Prostate gland (tissue), 2 donors: ENCODE measurements at places on chromosomes 5 and 9.

- no peak for DNase-seq
These were observed 316.7 kb upstream of the CDH12 start for GRCh38 chr5:23169660-23170416.

GRCh38 chr5:53030893-53031292 is 41.7 kb downstream of the ITGA2 start:
- no peak for DNase-seq

- no peak for DNase-seq
These were observed 29.9 kb downstream of the TENT4A start for GRCh38 chr5:6743161-6743560.

GRCh38 chr9:106467865-106468164 is 395.2 kb upstream of the ZNF462 start:
- DNase-seq: no peak

GRCh38 chr9:86073839-86074238 is 25.5 kb downstream of the GOLM1 start:
- DNase-seq: no peak

GRCh38 chr5:115774684-115775083 is 41.8 kb downstream of the CDO1 start:
- no peak for DNase-seq

DNA sequence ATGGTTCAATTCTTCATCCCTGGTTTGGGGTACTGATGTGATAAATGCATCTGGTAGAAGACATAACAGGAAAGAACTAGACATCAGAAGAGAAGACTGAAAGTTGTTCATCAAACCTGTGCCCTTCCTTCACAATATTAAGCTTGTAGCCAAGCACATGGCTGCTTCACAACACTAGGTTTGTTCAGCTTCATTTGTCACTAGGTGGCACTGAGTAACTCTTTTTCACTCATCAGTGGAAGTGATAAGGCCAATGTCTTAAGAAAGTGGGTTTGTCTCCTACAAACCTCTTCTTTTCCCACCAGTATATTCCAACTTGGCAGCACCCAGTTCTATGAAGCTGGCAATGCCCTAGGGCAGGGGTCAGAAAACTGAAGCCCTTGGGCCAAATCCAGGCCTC is 26.9 kb downstream of the ZNF484 start:
- no peak for DNase-seq

- no peak for DNase-seq
These were observed 23.9 kb downstream of the ARHGEF28 start for GRCh38 chr5:73649926-73650325.

DNA sequence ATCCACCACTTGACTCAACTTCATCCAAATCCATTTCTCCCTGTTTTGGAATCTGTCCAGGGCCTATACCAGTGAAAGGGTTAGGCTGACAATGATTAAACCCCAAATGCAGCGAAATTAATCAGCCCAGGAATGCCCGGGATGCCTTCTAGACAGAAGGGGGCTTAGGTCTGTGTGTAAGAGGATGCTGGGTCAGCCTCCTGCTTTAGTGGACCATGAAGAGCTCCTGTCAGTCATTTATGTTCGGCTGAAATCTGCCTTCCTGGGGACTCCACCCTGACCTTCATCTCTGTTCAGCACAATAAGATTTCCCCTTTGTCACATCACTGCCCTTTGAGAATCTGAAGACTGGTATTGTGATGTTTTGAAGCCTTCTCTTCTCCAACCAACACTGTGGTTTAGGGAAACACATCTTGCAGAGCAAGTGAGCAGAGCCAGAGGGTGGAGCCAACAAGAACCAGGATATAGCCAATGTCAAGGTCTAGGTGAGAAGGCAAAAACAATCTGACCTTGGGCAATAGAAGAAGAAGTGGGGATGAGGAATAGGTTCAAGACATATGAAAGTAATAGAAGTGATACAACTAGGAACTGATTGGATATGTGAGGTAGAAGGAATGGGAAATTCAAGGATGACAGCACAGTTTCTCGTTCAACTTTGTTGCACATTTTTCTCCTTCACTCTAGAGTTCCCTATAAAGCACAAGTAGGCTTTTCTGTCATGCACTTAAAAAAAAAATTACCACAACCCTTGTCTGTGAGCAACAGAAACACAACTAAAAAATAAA is 234.4 kb downstream of the ARHGAP26 start:
- DNase-seq: no peak

GRCh38 chr9:69667306-69667705 is 4.9 kb downstream of the APBA1 start:
- DNase-seq: no peak

- DNase-seq: no peak
These were observed 5.5 kb downstream of the IL31RA start for GRCh38 chr5:55856516-55857246.

GRCh38 chr5:38367410-38367809 is 109.1 kb downstream of the EGFLAM start:
- no peak for DNase-seq

DNA sequence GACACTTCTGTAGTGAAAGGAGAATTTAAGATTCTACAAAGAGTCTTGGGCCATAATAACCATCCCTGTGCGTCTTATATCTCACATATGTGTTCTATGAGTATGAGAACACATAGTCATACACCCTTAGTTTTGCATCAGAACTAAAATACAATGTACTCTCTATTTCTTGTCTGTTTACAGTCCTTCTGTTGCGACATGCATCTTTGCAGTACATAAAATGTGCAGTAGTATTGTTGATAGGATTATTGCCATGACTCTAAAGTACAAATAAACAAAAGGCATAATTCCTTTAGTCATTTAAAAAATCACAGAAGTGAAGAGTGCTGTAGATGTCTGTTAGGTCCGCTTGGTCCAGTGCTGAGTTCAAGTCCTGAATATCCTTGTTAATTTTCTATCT is 201.9 kb downstream of the NR3C1 start:
- no peak for DNase-seq

- no peak for DNase-seq
These were observed 747.6 kb upstream of the EDIL3 start for GRCh38 chr5:85132269-85132668.

- DNase-seq: no peak
These were observed 31.7 kb downstream of the HSD17B3 start for GRCh38 chr9:96270236-96270744.

DNA sequence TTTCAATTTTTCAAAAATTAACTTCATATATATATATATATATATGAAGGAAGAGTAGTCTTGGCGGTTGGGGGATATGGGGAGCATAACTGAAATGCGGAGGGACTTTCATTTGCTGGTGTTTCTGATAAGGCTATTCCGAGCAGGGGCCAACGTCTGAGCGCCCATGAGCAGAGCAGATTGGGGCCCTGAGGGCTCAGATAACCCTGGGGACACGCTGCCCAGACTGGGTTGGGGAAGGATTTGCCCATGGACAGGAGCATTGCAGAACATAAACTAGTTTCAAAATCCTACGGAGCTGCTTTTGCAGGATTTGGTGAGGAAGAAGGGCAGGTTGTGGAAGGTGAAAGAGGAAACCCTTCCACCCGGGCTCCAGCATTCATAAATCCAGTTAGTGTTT is 240.2 kb downstream of the IRX1 start:
- DNase-seq: no peak

DNA sequence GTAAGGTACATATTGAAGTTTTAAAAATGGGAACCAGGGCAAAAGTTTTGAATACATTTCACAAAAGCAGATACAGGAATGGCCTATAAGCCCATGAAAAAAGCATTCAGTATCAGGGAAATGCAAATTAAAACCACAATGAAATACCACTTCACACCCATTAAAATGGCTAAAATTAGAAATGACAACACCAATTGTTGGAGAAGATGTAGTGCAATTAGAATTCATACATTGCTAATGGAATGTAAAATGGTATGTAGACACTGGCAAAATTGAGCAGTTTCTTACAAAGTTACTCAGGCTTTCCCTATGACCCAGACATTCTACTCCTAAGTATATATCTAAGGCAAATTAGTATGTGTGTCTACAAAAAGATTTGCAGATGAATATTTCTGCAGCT is 34.2 kb downstream of the CDC14B start:
- no peak for DNase-seq

DNA sequence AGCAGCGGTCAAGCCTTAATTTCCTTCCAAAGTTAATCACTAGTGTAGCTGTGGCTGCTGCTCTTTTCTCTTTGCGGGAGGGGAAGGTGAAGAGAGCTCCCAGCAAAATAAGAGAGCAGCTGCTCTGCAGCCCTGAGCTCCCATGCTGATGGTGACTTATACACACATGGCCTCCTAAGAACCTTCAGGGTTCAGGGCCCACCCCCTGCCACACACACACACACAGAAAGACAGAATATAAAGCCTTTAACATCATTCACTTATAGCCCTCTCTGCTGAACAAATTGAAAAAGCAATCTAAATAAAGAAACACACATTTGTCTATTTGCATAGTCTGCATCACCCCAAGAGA is 43.6 kb downstream of the GAS1 start:
- DNase-seq: no peak

- DNase-seq: no peak
These were observed 695.5 kb downstream of the SLCO4C1 start for GRCh38 chr5:101600614-101601013.

GRCh38 chr5:180336234-180337020 is 16.7 kb downstream of the GFPT2 start:
- no peak for DNase-seq

DNA sequence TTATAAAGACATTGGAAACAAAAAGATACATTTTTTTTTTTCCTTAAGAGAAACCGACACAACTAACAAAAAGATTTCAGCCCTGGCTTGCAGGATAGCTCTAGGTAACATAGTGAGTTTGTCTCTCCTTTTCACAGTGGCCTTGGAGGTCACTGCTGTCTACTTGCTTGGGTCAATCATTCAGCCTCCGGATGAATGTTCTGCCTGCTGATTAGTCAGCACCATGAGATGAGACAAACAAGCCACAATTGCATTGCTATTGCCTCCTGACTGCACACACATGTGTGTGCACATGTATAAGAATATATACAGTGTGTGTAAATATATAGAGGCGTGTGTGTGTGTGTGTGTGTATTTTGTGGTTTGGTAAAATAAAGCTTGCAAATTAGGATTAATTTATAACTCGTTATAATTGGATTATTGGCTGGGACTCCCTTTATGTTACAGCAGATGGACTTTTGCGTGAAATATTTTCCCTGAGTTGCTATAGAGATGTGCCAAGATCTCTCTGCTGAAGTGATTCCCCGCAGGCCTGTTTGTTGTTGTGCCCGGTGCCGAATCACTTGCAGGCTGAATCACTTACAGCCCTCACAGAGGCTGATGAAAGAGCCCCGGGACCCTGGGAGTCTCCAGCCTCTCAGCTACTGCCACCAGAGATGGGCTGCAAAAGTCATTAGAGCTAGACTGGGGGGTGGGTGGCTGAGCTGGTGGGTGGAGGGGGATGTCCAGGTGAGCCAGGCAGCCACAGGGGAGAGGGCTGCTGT is 161.2 kb downstream of the FGF18 start:
- DNase-seq: no peak

DNA sequence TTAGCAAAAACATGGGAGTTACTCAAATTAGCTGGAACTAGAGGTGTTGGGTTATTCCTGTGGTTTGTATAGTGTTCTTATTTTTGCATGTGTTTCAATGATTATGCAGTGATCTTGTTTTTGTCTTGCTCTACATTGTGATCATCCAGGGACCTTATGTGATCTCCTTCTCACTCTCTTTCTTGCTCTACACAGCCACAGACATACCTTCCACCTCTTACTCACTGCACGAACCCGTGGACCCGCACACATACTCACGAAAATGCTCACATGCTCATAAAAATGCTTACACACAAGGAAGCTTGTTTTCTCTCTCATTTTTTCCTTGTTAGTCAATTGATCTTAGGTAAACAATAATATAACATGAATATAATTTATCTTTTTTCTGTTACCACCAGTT is 187.1 kb downstream of the KDM4C start:
- DNase-seq: no peak

DNA sequence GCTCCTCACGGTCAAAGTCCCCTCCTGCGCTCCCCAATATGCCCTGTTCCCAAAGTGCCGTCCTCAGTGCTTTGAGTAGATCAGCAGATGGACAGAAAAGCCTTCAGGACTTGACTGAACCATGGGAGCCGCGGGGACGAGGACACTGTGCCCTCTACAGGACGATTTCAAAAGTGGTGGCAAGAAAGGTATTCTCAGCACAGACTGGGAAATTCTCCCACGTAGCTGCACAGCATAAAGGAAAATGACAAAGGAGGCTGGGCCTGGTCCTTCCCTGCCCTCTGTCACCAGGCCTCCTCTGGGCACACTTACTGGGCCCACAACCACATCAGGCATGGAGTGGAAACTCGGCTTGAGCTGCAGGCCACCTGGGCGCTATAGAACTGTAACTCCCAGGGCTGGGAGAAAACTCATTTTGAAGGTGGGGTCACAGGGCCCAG is 16.7 kb upstream of the MTMR12 start:
- DNase-seq: peak; percentile 68

DNA sequence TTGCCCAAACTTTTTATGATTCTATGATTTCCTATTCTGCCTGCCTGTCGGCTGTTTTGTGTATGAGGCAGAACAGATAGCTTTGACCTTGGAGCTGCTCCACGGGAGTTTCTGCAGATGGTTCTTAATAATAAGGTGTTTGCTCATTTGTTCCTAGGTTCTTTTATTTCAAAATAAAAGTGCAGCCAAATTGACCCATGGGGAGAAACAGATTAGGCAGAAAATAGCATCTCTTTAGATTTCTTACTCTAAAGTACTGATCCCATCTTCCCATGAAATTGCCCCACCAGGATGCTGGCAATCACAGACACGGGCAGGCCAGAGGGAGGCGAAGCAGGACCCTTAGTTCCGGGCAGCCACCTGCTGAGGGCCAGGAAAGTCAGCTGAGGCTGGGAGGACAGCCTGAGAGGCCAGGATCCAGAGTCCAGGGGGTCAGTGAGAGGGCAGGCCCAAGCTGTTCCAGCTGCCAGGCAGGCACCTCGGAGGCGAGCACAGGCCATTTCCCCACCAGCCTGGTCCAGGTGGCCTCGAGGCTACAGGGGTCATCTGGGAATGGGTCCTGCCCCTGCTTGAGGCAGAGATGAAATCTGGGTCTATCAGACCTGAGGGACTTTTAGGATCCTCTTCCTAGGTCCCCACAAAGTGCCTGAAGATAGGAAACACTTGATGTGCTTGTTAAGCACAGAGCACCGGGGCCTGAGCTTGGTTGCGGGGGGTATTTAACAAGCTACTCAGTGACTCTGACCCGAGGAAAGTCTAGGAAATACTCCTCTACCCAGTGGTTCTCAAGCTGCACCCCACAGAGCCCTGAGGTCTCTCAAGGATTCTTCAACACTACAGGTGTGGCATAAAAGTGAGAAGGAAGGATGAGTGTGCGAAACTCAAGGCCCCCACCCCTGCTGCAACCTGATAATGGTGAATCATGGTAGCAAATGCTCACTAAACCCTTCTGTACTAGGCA is 145.4 kb downstream of the CMYA5 start:
- DNase-seq: no peak

DNA sequence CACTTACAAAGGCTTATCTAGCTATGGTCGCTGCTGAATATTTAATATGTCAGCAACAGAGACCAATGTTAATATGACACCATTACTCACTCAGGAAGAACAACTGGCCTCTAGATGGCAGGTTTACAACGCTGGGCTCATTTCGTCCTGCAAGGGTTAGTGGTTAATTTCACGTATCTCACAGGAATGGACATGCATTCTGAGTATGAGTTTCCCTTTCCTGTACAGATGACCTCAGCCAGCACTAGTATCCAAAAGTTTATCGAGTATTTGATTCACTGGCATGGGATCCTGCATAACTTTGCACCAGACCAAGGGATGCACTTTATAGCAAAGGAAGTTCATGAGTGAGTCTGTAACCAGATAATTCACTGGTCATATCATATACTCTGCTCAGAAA is 8.7 kb upstream of the TRPC7 start:
- DNase-seq: no peak
